ENCODE measurements at places on chromosomes 6 and 20. TPM values are rescaled to one million over a fixed set of nuclear protein-coding genes. Genes with fewer than 3 reads are reported as not detected.
A peak's percentile ranks its signal among the peaks of the same experiment; 100 is the strongest.

BPI gene
- total RNA-seq, result not detected

NOTCH4 gene
- 0.77 TPM for total RNA-seq

DBNDD2 gene
- 3.9 TPM for total RNA-seq

FRMD1 gene
- not detected for total RNA-seq

FLOT1 gene
- 136 TPM for total RNA-seq

SMOC2 gene
- under 0.01 TPM for total RNA-seq

ADGRB3 gene
- 0.77 TPM for total RNA-seq

SLC52A3 gene
- not detected for total RNA-seq

LGSN gene
- under 0.01 TPM for total RNA-seq

OLIG3 gene
- total RNA-seq, result not detected

GRCh38 chr20:59598625-59599310 is 5.6 kb upstream of the PHACTR3 start:
- no peak for DNase-seq

- DNase-seq, result no peak
Observed at GRCh38 chr6:149897855-149898744, at the start of gene RAET1E. RAET1E (minus strand) TSS chr6:149898113; CDS start chr6:149890901, 7,212 bp downstream.

DNA sequence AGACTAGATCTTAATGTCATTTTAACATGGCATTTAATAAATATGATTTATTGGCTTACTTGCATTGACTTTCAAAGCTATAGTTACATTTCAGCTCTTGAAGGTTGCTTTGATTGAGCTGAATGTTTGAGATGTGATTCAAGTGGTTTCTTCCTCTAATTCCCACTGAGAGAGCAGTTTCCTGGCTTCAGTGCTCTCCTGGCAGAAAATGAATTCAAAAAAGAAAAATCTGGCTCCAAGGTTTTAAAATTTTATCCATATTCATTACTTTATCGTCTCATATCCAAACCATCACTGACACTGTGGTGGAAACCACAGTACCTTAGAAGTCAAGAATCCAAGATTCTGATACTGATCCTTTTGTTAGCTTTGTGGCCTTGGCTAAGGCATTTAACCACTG is 263.1 kb upstream of the HSF2 start:
- no peak for DNase-seq

DNA sequence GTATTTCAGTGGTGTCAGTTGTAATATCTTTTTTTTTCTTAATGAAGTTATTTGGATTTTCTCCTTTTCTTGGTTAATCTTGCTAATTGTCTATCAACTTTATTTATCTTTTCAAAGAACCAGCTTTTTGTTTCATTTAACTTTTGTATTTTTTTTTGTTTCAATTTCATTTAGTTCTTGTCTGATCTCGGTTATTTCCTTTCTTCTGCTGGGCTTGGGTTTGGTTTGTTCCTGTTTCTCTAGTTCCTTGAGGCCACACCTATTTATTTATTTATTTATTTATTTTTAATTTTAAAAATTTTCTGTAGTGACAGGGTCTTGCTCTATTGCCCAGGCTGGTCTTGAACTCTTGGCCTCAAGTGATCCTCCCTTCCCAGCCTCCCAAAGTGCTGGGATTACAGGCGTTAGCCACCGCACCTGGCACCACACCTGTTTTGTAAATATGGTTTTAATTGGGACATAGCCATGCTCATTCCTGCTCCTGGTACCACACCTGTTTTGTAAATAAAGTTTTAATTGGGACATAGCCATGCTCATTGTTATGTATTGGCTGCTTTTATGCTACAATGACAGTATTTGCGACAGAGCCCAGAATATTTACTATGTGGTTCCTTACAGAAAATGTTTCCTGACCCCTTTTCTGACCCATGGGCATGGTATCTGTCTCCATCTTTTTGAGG is 22.2 kb downstream of the KDM1B start:
- DNase-seq, result no peak

DNA sequence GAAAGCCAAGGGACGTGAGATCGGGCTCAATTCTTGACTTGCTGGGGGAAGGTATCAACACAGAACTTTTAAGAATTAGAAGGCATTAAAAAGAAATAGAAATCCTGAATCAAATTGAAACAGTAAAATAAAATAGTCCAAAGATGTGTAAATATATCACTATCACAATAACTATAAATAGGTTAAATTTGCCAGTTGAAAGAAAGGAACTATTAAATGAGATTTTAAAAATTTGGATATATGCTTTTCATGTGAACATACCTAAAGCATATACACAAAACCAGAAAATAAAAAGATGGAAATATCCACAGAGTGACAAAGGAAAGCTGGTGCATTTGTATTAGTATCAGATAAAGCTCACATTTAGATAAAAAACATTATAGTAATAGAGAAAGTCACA is 152.4 kb upstream of the ESR1 start:
- DNase-seq, result no peak

GRCh38 chr20:25000268-25000801 is 7.8 kb upstream of the APMAP start:
- peak; percentile 25 for DNase-seq

- DNase-seq, result no peak
Observed at GRCh38 chr6:168851460-168852375, 401.9 kb downstream of the THBS2 start.

DNA sequence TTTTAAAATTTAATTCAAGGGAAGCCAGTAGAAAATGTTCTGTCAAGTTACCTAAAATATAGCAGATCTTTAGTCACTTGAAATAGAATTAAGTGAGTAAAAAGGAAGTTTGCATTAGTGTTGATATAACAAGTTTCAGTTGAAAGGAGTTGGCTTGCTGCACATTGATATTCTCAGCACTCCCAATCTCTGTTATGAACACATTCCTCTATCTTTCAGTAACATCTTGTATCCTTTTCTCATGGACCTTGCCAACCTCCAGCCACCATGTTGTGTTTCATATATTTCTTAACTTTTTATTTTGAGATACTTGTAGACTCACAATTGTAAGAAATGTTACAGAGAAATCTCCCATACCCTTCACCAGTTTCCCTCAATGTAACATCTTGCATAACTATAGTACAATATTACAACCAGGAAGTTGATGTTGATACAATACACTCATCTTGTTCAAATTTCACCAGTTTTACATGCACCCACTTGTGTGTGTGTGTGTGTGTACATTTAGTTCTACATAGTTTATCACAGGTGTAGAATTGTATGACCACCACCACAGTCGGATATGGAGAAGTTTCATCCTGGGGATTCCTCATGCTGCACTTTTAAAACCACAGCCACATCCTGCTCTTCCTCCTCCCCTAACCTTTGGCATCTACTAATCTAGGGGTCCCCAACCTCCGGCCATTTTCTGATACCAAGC is 20.2 kb upstream of the PAQR8 start:
- DNase-seq, result no peak

DNA sequence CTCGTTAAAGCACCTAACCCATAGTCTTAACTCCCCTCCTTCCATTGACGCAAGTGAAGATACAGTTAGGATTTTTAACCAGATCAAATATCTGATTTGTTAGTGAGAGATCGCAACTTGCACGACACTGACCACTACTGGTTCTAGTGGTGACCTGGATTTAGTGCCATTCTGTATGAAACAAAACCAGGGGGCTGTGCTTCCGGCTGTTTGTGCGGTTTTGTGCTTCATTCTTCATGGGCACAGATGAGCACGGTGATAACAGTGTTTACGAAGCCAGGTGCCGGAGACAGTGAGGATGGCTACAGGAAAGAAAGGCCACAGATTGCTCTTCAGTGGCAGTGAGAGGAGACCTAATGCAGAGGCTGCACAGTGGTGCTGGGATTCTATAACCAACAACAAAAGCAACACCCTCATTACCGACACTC is 75.5 kb downstream of the NOL4L start:
- DNase-seq, result peak; percentile 35

DNA sequence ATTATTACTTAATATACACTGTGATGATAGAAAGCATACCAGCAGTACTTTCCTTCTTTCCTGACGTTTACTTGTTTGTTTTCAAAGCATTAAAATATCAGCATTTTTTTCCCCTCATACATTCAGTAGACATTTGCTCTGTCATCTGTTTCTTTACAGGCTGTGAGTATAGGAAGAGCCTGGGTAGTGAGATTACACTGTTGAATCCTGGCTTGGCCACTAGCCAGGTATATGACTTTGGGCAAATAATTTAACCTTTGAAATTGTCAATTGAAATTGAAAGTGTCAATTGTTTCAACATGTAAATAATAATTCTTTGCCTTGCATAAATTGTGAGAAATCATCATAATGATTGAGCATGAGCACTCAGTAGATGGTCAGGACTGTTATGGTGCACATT is 336.2 kb downstream of the CDKAL1 start:
- no peak for DNase-seq

DNA sequence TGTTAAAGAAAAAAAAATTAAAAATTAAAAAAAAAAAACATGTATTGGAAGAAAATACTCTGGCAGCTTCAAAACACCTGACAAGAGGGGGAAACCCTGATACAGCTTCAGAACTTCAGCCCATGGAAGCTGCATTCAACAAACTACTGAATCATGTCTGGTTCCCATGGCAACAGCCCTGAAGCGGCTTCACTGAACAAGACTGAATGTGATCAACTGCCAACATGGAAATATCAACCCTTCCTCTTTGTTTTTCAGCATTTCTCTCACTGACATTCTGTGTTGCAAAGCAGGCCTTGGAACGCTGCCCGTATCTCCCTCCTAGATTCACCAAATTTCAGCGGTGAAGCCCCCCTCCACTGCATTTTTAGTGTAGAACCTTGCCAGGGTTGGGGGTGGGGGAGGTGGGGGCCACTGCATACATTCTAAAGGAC is 91.3 kb upstream of the SHLD1 start:
- DNase-seq, result peak; percentile 90

DNA sequence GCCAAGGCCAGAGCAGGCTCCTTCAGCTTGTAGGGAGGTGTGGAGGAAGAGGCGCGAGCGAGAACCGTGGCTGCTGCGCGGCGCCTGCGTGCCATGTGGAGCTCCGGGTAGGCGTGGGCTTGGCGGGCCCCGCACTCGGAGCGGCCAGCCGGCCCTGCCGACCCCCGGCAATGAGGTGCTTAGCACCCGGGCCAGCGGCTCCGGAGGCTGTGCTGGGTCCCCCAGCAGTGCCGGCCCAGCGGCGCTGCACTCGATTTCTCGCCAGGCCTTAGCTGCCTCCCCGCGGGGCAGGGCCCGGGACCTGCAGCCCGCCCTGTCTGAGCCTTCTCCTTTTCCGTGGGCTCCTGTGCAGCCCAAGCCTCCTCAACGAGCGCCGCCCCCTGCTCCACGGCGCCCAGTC is 32.9 kb upstream of the SIRT5 start:
- DNase-seq, result no peak

DNA sequence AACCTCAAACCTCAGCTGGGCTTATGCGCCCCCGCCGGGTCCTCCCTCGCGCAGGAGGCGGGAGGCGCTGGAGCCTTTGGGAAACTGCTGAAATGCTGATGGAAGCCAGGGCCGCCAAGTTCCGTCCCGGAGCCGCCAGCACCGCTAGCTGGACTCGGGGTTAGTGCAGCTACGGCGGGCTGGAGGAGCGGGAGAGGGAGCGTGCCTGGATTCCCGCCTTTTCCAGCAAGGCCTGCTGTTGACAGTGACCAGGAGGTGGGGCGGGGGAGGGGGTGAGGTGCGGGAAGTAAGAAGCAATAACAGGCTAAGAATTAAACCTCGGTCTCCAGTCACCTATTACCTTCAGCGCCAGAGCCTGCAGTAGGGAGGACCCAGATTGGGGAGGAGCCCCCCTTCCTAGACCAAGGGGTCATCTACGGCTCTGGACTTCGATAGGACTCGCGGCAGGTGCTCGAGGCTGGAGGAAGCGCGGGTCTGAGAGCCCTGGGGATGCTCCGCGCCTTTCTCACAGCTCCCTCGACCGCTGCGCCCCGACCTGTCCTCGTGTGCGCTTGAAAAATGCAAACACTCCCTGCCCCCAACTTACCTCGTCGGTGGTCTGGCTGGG is 20.5 kb downstream of the COL9A1 start:
- no peak for DNase-seq

DNA sequence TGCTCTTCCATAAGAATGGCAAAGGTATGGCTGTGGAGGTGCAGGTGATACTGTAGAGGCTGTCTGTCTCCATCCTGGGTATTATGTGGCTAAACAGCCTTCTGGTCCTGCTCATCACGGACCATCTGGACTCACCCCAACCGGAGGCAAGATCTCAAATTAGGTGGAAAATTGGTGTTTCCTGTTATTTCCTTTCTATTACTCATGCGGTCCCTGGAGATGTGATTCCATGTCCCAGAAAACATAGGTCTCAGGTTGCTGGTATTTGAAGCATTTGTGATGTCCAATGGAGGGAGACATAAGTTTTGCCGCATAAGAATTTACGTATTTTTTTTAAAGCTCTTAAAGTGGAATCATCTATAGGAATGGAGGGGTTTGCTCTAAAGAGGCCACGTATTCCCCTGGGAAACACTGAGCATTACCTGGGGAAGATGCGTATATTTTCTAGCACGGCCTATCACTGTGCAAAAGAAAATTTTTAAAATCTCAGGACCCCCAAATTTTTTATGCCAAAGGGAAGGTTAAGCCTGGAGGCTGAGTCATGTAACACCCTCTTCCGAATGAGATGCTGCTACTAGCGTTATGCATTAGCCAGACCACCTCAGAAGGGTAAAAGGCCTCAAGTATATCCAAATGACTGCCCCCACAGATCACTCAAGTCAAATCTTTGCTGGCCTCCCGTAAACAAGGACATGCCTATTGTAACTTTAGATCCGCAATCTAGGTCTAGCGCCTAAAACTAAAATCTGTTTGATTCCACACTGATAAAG is 22.4 kb upstream of the PBOV1 start:
- peak; percentile 90 for DNase-seq

- DNase-seq, result no peak
Observed at GRCh38 chr6:3899061-3899460, 49.9 kb downstream of the FAM50B start.

- no peak for DNase-seq
Observed at GRCh38 chr20:34312024-34312460, 8.9 kb upstream of the AHCY start.

- DNase-seq, result no peak
Observed at GRCh38 chr6:72245565-72245964, 359.2 kb downstream of the RIMS1 start.

DNA sequence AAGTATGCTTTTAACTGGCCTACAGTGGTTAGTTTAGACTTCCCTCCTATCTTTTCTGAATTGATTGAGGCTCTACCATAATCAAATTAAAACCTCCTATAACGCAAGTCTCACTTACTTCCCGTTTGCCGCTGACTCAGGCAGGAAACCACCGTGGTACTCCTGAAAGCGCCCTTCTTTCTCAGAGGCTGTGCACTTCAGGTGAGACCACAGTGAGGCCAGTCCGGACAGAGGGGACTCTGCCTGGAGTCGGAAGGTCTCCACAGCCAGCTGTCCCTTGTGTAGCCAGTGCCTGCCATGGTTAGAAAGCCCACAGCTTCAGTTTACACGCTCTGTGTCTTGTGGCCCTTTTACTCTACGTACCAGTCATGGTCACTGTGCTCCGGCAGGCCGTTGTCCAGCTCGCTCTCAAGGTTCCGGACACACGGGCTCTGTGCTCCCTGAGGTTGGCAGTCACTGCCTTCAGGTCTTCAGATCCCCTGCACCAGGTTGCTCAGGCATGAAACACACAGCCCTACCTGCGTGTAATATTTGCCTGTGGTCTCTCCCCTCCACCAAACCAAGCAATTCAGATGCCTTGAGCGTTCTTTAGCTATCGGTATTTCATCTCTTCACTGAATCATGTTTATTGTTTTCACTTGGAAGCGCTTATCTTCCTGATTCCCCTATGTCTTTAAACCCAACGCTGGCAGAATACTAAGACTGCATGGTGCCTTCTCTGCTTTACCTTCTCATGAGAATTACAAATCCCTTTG is 178.8 kb downstream of the SMOC2 start:
- DNase-seq, result no peak
